Hematopoietic multipotent progenitor cell treated with erythropoietin and hydrocortisone succinate and interleukin-3 and kit ligand, for 6 days (in vitro differentiated cells): ENCODE measurements at places on chromosomes 3 and 15.

DNA sequence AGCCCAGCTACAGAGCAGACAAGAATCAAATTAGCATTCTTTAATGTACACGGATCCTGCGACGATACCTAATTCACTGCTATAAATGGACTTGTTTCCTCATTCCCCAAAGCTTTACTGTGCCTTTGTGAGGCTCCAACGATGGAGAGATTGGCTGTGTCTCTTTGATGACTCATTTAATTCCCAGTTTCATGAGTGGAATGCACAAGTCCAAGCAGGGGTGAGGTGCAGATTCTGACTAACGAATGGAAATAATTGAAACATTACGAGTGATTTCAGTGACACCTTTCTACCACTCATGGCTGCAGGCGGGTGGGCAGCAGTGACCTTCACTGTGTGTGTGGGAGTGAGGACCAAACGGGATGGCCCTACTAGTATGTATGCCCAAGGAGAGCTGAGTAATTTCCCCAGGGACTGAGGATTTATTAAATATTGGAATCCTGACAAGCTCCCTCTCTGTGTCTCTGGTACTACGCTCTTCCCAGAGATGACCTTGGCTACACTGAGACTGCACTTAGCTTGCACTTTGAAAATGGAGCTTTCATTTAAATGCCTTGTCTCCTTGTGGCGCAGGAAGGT is 156.7 kb downstream of the CACNA2D3 start:
- no peak for DNase-seq

- DNase-seq = no peak
Measured at GRCh38 chr3:59850417-59850816, 800.6 kb upstream of the CFAP20DC start.

DNA sequence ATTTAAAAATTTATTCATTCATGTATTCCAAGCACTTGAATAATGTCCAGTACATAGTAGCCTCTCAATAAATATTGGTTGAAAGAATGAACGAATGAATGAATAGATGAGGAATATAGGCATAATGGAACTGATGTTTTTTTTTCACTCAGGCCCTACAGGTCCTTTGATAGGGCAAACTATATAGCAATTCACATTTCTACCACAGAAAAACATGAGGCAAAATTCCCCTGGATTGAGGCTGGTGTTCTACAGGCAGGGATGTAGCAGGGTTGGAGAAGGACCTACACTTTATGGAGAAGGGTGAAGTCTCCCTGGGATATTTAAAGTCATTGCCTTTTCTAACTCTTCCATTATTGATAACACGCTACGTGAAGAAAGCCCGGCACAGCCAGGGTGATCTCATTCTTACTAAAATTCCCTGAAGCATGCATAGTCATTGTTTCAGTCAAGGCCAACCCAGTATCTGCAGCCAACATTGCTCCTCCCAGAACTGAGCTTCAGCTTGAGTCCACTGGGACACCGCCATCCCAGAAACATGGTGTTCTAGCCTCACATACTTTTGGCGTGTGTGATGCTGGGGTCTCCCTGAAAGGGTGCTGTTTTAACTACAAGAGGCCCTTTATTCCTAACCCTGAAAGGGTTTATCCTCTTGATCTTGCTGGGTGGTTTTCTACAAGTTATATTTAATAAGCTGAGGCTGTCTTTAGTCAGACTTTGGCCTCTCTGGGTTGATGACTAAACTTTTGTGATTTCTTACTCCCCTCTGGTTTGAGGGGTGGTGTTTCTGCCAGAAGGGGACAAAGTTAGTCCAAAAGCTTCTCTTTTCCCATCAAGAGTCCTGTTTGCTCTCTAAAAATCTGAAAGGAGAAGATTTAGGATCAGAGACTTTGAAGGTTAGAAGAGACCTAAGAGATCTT is 25.9 kb upstream of the FBN1 start:
- no peak for DNase-seq

GRCh38 chr3:8182904-8183303 is 318.7 kb upstream of the LMCD1 start:
- no peak for DNase-seq

- no peak for DNase-seq
Measured at GRCh38 chr3:188554404-188554803, 400.4 kb downstream of the LPP start.

- no peak for DNase-seq
Measured at GRCh38 chr3:151062611-151063010, 22.9 kb upstream of the MED12L start.

- DNase-seq = peak; percentile 61
Measured at GRCh38 chr3:9450991-9451390, 53.6 kb downstream of the SETD5 start.

DNA sequence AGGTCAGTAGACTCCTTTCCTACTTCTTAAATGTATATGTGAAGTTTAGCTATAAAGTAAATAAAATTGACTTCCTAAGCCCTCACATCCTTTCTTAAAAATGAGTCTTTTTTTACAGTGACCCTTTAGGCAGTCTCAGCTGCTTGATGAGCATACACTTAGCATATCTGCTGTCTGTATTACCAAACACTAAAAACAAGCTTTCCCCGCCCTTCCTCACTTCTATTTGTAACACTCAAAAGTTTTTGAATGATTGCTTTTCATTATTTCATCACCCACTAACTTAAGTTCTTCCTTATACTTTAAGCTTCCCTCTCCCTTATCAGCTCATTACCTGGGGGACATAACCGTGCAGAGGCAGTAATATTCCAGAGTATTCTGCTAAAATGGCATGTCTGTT is 89.4 kb downstream of the PLOD2 start:
- no peak for DNase-seq

DNA sequence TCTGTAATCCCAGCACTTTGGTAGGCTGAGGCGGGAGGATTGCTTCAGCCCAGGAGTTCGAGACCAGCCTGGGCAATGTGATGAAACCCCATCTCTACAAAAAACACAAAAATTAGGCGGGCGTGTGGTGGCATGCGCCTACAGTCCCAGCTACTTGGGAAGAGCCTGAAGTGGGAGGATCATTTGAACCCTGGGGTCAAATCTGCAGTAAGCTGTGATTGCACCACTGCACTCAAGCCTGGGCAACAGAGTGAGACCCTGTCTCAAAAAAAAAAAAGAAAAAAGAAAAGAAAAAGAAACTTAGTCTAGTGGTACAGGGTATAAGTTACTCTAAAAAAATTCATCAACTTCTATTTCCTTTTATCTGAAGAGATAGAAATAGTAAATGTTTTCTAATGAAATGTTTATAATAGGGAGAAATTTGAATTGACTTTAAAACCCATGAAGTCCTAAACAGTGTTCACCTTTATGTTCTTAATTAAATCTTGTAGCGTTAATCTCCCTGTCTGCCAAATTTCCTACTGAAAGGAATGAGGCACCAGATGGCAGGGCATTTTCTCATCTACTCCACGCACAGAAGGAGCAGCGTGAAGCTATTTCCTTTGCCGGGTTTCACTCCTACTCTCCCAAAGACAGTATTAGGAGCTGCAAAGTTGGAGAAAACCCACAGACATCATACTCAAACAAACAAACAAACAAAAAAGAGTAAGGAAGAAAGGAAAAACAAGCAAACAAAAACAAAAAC is 1.9 kb downstream of the PCLAF start:
- DNase-seq = no peak

- peak; percentile 7 for DNase-seq
Measured at GRCh38 chr3:54999811-55000210, 72.0 kb upstream of the LRTM1 start.

DNA sequence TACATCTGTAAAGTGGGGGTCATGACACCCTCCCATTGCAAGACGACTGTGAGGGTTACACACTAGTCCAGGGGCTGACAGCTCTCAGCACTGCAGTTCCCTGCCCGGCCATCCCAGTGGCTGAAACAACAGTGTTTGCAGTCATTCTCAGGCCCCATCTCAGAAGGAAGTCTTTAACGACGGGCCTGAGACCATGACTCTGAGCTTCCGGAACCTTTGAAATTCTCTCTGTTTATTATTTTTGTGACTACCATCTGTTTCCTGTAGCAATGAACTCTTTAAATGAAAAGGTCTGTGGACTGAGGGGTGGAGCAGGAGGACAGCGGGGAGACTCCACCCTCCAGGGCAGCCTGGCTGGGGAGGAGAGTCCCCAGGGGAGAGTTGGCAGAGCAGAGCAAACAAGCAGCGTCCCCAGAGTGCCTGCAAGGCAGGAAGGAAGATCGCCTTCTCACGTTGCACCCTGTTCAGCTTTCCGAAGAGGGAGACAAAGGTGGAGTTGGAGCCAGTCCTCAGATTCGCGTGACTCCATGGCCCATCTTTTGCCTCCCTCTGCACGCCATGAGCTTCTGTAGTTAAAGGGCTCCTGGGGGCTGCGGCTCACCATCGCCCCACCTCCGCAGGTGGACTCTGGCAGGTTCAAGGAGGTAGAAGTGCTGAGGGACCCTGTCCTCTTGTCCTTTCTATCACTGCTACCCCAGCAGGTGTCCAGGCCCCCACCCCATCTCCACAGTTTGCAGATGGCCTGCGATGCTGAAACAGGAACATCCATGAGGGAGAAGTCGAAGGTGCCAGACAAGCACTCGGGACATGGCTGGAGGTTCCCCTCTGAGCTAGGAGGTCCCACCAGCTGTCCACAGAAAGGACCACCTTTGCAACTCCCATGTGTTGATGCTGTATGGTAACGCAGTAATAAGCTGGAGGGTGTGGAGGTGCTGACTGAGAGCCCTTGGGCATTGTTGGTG is 525.8 kb upstream of the PROK2 start:
- DNase-seq = peak; percentile 78
